ENCODE measurements at places on chromosomes 1 and 21.
A peak's percentile ranks its signal among the peaks of the same experiment; 100 is the strongest.

DNA sequence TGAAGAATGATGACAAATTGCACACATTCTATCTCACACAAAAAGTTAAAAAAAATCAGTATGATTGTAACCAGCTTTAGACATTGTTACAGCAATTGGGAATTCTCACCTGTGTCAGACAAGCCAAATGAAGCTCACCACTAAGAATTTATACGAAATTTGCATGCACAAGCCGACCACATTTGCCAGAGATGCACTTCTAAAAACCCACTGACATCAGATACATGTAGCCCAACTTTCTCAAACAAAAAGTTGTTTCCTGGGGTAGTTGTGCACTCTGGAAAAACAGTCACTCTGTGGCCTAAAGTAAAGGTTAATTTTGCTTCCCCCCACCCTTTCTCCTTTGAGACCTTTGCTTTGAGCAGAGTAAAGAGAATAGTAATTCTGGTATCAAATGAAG, 67.9 kb upstream of the IL12RB2 start:
- DNase-seq: no peak

DNA sequence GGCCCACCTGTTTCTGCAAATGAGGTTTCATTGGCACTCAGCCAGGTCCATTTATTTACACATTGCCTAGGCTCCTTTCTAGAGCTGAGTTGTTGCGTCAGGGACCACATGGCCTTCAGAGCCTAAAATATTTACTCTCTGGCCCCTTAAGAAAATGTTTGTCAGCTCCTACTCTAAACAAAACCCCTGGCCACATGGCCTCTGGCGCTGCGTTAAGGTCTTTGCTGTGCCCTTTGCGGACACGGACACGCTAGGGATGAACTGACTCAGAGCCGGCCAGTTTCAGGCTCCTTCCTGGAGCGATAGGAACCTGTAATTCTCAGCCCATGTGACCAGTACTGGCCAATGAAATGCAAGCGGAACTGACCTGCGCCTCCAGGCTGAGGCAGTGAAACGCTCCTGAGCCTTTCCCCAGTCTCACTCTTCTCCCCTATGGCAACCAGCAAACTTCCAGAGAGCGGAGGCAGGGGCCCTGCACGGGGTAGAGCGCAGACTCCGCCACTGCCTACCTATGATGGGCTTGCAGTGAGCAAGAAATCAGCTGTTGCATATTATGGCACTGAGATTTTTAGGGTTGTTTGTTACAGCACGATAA, 160.3 kb downstream of the ETS2 start:
- DNase-seq: peak; percentile 92

DNA sequence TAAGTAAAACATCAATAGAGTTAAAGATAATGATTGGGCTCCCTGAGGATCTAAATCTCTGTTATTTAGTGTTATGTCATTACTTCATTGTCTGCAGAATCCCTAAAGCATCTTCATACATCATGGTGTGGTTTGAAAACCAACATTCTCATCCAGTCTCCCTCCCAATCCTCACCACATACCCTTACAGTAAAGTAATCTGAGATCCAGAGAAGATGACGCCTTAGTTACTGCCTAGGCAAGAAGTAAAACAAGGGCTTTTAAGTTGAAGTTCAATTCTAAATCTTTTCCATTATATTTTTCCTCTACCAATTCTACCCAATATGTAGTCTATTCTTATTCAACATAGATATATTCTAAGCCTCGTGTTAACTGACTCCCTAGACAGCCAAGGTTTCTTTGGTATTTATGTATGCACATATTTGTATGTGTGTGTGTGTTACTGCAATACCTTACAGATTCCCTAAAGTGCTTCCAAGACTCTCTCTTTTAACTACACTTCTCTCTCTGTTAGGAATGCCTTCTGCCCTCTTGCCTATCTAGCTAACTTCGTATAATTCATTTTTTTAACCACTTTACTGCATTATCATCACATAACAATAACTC, 17.3 kb downstream of the DPH5 start:
- no peak for DNase-seq

GRCh38 chr21:33281096-33281652, 15.0 kb downstream of the IL10RB start:
- DNase-seq: peak; percentile 19

GRCh38 chr1:69410457-69410850, 157.3 kb upstream of the LRRC7 start:
- no peak for DNase-seq

DNA sequence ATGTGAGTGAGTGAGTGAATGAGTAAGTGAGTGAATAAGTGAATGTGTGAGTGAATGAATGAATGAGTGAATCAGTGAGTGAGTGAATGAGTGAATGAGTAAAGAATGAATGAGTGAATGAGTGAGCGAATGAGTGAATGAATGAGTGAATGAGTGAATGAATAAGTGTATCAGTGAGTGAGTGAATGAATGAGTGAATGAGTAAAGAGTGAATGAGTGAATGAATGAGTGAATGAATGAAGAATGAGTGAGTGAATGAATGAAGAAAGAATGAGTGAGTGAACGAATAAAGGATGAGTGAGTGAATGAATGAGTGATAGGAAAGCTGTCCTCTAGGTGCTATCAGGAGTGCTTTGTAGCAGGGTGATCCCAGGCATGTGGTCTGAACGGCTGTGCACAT, 35.7 kb downstream of the CFAP74 start:
- DNase-seq: no peak

GRCh38 chr1:52523376-52523775, 29.5 kb downstream of the TUT4 start:
- no peak for DNase-seq

DNA sequence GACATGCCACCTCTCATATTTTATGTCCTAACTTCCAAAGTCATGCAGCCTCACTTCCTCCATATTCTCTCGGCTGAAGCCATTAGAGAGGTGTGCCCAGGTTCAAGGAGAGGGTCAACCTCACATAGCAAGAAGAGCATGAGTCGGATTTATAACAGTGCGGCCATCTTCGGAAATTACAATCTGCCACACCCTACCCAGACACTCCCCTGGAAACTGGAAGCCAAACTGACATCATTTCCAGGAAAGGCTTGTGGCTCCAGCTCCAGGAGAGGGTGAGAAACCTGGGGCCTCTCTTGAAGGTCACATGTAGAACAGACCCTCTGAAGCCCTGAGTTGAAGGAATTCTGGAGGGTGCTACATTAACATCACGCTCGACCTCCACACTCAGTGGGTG, 73.5 kb downstream of the RRAGC start:
- no peak for DNase-seq

DNA sequence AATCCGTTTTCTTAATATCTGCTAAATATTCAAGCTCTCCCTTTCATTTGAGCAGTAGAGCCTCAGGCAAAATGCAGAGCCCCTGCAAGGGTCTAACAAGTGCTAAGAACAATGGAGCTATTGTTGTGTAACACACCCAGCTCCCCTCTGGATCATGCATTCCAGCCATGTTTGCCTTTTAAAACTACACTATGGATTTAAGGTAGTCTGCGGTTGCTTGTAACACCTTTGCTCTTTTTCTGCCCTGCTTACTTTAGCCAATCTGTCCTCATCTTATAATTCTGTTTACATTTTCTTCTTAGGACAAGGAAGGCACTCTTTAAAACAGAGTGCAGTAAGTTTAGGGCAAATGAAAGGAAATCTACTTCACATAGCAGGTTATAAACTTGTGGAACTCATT, 60.0 kb upstream of the C1orf105 start:
- peak; percentile 70 for DNase-seq

- DNase-seq: no peak
Observed at GRCh38 chr1:12006167-12006921, 13.0 kb upstream of the MIIP start.

- no peak for DNase-seq
Observed at GRCh38 chr1:221643404-221644144, 98.3 kb downstream of the DUSP10 start.

DNA sequence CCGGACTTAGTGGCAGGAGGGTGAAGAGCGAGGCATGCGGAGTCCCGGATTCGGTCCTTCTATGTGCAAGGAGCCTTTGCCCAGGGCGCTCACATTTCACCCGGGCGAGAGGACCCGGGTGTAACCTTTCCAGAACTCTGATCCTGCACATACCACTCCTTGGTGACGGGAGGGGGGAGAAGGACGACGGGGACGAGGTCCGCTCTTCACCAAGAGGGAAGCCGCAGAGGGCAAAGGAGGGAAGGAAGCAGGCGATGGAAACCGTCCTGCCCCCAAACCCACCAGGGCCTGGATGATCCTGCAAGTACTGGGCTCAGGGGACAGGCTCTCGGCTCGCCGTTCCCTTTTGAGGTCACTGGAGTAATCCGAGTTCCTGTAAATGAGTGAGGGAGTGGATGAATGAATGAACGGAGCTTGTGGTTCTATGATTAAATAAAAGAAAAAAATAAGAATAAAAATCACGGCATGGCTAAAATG, 993 bp downstream of the SYPL2 start:
- DNase-seq: peak; percentile 23

DNA sequence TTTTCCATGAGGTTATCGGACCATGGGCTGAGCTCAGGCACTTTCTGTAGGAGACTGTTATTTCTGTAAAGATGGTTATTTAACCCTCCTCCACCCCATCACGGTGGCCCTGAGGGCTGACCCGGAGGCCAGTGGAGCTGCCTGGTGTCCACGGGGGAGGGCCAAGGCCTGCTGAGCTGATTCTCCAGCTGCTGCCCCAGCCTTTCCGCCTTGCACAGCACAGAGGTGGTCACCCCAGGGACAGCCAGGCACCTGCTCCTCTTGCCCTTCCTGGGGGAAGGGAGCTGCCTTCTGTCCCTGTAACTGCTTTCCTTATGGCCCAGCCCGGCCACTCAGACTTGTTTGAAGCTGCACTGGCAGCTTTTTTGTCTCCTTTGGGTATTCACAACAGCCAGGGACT, 2.6 kb upstream of the CCDC28B start:
- DNase-seq: no peak

- DNase-seq: peak; percentile 25
Observed at GRCh38 chr21:36245649-36246048, 74.3 kb upstream of the MORC3 start.

DNA sequence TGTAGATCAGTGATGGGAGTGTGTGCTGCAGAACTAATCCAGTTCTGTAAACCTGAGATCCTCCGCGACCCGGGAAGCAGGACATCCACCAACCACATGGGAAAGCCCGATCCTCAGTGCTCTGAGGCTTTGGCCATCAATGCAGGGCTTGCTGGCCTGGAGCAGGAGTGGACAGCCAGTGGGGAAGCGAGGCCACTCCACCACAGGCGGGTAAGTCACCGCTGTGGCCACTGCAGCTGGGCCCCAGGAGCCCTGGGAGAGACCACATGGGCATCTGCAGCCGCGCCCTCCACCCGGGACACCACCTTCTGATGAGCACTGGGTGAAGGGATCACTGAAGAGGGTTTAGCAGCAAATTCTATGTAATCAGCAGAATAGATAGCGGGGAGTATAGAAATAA, 811 bp downstream of the KRTAP12-1 start:
- no peak for DNase-seq

- DNase-seq: no peak
Observed at GRCh38 chr1:119159111-119159510, 18.7 kb upstream of the WARS2 start.

GRCh38 chr21:16363518-16363917, 633.7 kb downstream of the USP25 start:
- DNase-seq: no peak

DNA sequence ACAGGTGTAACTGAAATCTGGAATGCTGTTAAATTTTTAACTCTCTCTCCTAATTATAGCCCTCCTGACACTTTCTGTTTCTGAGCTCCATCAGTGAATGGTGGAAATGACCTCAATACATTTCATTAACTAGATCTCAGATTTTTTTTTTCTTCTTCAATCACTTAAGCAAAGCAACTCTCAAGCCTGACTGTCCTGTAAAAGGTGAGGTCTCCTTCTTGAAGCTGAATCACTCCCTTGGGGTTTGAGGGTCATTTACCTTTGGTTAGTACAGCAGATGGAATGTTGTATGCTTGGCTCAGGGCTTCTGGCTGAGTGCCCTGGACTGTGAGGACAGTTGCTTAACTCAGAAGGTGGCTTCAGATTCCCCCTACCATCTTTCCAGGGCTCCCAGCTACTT, 518.7 kb downstream of the PTPRC start:
- peak; percentile 3 for DNase-seq

DNA sequence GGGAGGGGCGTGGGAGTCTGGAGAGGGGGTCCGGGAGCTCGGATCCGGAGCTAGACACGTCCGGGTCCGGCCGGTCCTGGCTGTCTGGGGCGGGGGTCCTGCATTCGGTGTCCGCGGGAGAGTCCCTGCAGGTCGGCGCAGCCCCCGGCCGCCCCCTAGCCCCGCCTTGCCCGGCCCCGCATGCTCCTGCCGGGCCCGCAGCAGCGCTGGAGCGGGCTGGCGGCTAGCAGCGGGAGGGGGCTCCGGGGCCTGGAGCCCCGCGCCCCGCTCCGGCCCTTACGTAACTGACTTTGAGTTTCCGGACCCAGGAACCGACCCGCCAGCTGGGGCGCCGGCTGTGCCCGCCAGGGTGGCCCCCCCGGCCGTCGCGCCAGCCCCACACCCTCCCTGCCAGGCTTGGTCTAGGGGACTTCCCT, 26.9 kb upstream of the EPB41 start:
- no peak for DNase-seq

DNA sequence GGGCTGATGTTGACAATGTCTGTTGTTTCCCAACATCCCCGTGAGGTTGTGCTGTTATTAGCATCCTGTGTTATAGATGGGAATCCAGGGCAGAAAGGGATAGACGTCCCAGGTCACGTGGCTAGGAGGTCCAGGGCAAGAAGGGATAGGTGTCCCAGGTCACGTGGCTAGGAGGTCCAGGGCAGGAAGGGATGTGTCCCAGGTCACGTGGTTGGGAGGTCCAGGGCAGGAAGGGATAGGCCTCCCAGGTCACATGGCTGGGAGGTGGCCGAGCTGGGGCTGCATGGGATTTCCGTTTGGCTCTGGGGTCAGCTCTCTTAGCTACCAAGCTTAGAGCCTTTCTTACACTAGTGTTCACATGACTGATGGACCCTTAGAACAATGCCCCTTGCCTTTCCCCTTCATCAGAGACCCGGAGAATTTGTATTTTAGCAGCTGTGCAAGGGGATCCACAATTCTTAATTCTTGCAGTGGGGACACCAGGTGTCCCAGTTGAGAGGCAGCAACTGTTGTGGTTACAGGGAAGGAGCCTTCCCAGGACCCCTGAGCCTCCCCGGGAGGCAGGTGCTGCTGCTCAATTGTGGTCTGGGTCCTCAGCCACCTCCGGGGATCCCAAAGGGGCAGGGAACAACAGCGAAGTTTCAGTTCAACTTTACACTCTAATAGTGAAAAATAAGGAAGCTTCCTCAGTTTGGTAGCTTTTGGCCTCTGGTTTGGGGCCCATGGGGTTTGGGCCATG, 69.2 kb downstream of the UMODL1 start:
- DNase-seq: no peak

DNA sequence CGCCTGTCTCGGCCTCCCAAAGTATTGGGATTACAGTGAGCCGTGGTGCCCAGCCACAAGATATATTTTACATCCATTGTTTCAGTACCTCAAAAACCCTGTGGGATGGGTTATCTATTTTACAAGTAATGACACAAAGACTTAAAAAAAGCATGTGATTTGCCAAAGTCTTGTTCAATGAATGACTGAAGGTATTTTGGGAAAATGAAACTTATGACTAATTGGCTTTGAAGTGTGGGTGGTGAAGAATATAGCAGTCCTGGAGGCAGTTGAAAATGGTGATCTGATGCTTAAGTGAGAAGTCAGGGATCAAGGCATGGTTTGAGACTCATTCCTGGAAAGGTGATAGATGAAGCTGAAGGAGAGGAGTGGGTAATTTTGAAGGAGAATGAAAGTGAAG, 3.0 kb downstream of the SWT1 start:
- no peak for DNase-seq

Data from ELF-1 (cell line).